ENCODE measurements at places on chromosomes 1 and 21.

- DNase-seq, result no peak
These were observed 104.2 kb upstream of the BARHL2 start for GRCh38 chr1:90821152-90821787.

GRCh38 chr1:111267801-111268508 lies 22.7 kb upstream of the CHIA start:
- DNase-seq, result no peak

DNA sequence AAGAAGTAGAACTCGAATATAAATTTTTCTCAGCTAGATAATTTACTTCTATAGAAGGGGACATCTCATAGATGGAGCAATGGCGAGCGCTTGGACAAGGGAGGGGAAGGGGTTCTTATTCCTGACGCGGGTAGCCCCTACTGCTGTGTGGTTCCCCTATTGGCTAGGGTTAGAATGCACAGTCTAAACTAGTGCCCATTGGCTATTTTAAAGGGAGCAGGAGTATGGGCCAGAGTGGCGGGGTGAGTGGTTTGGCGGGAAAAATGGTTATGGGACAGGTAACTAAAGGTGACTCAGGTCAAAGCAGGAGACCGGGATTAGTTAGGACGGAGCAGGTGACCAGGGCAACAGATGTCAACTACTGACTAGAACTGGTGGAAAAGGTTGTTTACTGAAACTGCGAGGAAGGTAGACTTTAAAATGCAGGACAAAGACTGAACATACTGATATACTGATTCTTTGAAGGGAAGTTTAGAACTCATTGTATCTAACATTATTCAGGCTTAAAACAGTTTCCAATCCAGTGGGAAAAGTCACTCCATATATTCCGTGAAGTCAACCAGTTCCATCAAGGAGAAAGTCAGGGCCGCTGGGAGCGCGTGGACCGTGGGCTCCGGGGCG lies 940 bp upstream of the ATAD3A start:
- no peak for DNase-seq

- DNase-seq, result no peak
These were observed 633.7 kb upstream of the USP24 start for GRCh38 chr1:55848906-55849305.

GRCh38 chr1:161096530-161096929 lies 1.6 kb upstream of the KLHDC9 start:
- no peak for DNase-seq

GRCh38 chr1:67460676-67461500 lies 30.7 kb upstream of the SERBP1 start:
- no peak for DNase-seq

GRCh38 chr1:222124602-222125001 lies 382.7 kb upstream of the DUSP10 start:
- no peak for DNase-seq

DNA sequence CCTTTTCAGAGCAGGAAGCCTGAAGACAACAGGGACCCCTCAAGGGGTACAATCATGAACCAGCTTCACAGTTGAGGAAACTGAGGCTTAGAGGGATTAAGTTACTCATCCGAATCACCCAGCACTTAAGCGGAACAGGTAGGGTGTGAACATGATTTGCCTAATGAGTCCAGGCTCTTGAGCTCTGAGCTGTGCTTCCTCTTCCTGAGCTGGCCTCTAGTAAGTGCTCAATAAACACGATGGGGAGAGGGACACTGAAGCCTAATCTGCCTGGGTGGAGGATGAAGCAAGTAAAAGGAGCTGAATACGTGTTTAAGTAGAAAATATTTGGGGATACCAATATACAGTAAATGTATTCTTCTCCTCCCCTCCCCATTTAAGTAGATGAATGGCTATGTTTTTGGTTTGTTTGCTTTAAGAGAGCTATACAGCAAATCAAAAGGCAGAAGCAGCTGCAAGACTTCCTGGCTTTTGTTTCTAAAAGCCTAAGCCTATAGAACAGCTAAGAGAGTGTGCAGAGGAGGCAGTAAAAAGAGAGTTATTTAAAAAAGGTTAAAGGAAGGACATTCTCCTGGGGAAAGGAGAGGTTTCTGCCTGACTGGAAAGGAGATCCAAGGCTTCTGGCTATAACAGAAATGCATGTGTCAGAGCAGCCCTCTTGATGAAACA lies 20.5 kb downstream of the STPG1 start:
- DNase-seq, result no peak

DNA sequence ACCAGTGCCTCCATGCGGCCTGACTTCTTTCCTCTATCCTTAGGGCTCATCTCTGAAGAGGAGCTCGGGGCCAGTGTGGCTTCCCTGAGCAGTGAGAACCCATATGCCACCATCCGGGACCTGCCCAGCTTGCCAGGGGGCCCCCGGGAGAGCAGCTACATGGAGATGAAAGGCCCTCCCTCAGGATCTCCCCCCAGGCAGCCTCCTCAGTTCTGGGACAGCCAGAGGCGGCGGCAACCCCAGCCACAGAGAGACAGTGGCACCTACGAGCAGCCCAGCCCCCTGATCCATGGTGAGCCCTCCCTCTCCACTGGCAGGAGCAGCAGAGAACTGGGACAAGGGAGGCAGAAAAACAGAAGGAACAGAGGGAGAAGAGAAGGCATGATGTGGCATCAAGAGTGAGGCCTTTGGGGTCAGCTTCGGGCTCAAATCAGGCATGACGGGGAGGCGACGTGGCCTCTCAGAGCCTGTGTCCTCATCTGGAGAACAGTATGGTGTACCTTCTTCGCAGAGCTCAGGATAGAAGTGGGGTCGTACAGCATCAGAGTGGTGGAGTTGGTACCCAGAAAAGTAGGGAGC lies 6.5 kb upstream of the LRRC71 start:
- DNase-seq, result no peak

GRCh38 chr1:8456308-8456912 lies 138.5 kb downstream of the SLC45A1 start:
- no peak for DNase-seq

DNA sequence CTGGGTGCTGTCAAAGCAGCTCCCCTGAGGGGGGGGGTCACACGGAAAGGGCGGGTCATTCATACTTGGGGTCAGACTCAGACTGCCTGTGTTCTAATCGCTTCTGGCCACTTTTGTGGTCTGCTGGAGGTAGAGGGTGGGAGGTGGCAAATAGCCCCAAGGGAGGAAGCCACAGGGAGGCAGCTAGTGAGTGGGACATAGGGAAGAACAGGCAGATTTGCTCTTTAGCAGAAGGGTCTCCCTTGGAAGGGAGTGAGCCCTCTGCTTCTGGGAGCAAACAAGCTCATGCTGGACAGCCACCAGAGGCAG lies 24.5 kb downstream of the ACOT11 start:
- no peak for DNase-seq

GRCh38 chr21:36261459-36261858 lies 58.5 kb upstream of the MORC3 start:
- no peak for DNase-seq

GRCh38 chr1:101407505-101408211 lies 170.8 kb downstream of the S1PR1 start:
- DNase-seq, result no peak

DNA sequence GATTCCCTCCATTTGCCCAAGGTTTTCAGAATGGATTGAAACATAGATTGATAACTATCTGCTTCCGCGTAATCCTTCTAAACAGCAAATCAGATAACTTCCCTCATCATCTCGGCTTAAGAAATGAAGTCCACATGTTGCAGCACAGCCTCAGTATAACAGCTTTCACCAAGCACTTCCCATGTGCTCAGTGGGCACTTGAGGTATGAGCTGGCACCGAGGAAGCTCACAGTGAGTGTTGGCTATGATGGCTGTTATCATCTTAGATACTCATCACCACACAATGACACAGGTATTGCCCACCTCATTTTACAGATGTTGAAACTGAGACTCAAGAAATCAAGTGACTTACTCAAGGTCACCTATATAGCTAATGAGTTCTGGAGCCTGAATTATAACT lies 43.2 kb downstream of the RCSD1 start:
- DNase-seq, result no peak

DNA sequence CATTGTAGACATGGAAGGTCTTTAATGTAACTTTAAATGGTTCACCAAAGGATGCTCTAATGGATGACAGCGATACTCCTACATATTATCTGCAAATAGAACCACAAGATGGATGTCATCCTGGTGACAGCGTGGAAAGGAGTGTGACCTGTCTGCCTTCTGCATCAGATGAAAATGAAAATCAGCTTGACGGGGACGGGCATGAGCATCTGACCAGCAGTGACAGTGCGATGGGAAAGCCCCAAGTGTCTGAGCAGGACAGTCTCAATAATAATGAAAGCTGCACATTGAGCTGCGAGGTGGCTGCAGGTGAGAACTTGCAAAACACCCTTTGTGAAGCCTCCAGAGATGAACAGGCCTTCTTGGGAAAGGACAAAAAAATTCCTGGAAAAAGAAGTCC lies 25.2 kb downstream of the CNST start:
- no peak for DNase-seq

GRCh38 chr21:33126569-33126968 lies 56.6 kb downstream of the OLIG1 start:
- DNase-seq, result no peak

- DNase-seq, result no peak
These were observed 14.8 kb downstream of the ALX3 start for GRCh38 chr1:110055493-110056284.

DNA sequence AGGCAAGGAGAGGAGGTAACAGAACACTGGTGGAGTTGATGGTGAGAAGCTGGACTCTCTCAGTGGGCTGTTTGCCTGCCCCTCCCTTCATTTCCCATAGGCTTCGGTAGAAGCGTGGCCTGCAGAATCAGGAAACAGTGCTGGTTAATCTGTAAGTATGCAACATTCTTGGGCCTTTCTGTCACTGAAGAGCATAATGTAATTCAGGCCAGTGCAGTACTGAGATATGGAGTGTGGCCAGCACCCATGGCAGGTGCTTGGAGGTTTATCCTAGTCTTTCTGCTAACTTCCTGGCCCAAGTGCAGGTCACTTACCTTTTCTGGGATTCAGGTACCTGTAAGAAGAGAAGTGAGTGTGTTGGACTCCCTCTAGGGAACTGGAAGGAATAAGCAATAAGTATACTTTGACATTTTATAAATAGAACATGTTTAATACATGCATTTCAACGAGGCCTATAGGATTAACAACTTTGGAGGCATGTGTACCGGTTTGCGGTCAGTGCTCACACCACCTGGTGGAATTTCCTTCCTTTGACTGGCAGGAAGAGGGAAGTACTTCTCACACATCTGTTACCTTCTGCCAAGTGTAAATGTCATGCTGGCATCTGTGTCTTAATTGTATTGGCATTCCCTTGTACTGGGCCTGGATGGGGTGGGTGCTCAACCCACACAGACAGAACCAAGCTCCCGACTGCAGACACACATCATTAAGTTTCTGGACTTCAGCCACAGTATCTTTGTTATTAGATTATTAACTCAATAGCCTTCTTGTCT lies 105.5 kb downstream of the KIF26B start:
- no peak for DNase-seq

- DNase-seq, result no peak
These were observed at the start of gene RBP7 for GRCh38 chr1:9996624-9997582. RBP7 (plus strand) TSS chr1:9997228; CDS start chr1:9997259, 31 bp downstream.

Measured in NCI-H187 (cell line).